GM12864 (cell line): ENCODE measurements at places on chromosomes 6 and 20.

DNA sequence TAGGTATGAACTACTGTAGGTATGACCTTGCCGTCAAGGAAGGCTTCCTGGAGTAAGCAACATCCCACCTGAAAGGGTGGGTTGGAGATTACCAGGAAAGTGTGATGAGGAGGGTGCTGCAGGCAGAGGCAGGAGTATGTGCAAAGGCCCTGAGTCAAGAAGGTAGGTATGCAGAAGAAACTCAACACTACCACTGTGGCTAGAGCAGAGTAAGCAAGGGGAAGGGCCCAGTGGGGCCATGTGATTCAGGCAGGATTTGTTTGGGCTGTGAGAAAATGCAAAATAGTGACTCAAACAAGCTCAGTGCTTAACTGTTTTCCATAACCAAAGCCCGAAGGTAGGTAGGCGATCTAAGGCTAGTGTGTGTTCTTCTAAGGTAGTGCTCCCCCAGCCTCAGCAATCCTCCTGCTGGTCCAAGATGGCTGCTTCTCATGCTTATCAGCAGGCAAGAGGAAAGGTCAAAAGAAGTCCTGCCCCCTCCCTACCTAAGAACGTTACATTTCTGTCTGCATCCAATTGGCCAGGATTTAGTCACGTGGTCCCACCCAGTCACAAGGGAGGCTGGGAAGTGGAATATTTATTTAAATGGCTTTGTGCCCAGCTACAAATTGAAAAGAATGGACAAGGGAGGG, 36.2 kb upstream of the HMGA1 start:
- DNase-seq, result no peak

DNA sequence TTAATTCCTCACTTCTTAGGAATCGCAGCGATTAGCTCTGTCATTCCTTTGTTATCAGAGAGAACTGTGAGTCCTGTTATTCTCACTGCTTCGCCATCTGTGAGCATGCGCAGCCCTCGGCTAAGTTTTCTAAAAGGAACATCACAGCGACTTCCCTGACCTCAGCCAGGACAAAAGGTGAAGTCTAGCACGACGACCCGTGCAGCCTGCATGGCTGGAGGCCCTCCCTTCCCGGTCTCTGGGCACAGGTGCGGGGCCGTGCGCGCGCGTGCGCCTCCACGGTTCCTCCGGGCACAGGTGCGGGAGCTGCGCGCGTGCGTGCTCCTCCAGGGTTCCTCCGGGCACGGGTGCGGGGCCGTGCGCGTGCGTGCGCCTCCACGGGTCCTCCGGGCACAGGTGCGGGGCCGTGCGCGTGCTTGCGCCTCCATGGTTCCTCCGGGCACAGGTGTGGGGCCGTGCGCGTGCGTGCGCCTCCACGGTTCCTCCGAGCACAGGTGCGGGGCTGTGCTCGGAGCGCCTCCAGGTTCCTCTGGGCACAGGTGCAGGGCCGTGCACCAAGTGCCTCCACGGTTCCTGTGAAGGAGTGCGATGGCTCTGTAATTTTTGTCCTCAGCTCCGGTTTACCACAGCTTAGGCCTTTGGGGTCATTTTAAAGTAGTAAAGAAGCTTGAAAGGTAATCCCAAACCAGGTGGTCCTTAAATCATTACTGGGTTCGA, 212.3 kb downstream of the ERMARD start:
- no peak for DNase-seq

DNA sequence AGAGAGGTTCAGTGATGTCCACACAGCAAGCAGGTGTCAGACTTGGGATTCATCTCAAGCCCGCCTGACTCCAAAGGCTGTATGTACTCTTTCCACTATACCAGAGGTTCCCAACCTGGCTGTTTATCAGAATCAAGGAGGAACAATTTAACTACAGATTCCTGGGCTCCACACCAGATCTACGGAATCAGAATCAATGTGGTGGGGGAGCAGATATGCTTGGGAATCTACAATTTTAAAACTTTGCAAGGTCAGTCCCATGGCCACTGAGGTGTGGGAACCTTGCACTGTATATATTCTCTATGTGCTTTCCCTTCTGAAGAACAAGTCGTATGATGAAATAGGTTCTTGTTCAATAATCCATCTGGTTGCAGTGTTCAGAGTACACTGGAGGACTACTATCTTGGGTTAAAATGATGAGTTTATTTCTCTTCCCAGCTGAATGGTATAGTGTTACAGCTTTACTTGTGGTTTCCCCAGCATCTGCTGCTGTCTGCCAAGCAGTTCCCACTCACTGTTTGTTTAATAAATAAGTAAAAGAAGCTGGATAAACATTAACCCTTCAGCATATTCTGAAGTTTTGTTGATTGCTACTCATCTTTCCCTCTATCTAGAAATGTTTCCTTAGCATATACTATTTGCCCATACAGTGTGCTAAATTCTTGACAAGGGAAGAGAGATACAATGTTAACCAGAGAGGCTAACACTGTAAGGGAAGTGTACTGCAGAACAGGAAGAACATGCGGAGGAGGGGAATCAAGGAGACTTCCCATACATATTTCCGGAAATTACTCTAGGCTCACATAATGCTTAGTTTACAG, 9.9 kb downstream of the TTI1 start:
- no peak for DNase-seq

- no peak for DNase-seq
Measured at GRCh38 chr6:13024616-13025015, 303.7 kb downstream of the TBC1D7 start.

DNA sequence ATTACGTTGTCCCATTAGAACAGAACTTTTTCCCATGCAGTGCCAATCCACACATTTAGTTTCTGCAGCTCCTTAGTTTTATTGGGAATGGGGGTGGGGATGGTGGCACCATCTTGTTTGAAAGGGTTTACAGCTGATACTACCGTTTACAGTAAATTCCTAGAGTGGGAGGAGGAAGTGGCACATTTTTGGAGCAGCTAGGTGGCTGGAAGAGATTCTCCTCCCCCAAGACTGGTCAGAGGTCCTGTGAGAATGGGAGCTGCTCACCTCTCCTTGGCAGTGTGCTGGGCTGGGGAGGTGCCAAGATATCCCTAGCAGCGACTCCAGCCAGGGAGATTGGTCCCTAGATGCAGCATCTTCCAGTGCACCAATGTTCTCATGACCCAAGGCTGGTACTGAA, 12.4 kb upstream of the CCN6 start:
- DNase-seq, result no peak

DNA sequence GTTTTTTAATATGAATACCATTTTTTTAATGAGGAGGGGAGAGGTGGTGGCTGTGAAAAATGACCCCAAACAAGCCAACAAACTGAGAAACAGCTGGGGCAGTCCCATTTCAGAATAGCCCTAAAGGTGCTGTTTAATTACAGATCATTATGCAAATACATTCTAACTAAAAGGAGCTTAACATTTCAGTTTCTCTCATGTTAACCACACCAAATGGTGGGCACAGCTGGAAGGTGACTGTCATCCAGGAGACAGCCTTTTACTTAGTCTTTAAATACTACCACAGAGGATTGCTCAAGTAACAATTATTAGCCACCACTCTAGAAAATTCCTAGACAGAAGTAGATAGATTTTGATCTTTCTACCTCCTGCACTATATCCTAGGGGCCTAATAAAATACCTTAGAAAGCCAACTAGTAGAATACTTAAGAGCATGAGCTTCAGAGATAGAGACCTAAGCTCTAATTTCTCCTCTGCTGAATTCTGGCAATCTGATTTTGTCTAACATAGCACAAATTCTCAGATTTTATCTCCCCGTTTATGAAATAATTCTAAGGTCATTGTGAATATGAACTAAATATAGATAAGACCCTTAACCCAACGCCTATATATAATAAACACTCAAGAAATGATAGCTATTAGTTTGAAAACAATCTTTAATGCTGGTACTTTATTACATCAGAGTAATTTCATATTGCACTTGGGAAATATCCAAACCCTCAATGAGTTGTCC, 615.1 kb upstream of the NRSN1 start:
- DNase-seq, result no peak

GRCh38 chr6:67630146-67630545, 1004.9 kb upstream of the ADGRB3 start:
- no peak for DNase-seq

DNA sequence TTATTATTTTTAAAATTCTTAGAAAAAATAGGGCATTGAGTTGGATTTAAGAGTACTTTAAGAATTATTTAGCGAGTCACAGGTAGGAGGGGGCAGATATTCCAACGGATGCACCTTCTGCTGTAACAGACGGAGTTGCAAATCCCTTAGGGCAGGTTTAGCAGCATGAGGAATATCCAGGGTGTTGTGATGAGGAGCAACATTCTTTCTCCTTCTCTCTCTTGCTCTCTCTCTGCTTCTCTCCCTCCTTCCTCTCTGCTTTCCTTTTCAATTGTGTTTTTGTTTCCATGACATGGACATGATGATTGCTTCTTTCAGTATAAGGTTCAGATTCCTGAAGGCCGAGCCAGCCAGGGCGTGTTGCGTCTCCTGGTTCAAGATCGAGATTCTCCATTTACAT, 28.9 kb downstream of the CDH26 start:
- no peak for DNase-seq

GRCh38 chr20:20499439-20499838, 131.5 kb downstream of the INSM1 start:
- DNase-seq, result no peak

DNA sequence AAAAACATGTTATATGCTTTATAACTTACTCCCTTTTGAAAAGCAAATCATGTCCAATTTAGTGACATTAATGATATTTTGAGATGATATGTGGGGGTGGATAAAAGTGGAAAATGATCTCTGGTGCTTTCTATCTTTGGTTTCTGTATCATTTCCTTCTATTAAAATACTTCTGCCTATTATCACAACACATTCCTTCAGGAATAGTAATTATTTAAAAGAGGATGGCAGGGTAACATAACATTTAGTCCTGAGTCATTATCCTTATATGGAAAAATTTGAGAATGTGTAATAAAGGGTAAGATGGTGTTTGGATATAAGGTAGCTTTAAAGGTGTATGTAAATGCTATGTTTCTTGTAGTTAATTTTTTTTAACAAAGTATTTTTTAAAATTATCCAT, 657.7 kb downstream of the PHF3 start:
- no peak for DNase-seq

DNA sequence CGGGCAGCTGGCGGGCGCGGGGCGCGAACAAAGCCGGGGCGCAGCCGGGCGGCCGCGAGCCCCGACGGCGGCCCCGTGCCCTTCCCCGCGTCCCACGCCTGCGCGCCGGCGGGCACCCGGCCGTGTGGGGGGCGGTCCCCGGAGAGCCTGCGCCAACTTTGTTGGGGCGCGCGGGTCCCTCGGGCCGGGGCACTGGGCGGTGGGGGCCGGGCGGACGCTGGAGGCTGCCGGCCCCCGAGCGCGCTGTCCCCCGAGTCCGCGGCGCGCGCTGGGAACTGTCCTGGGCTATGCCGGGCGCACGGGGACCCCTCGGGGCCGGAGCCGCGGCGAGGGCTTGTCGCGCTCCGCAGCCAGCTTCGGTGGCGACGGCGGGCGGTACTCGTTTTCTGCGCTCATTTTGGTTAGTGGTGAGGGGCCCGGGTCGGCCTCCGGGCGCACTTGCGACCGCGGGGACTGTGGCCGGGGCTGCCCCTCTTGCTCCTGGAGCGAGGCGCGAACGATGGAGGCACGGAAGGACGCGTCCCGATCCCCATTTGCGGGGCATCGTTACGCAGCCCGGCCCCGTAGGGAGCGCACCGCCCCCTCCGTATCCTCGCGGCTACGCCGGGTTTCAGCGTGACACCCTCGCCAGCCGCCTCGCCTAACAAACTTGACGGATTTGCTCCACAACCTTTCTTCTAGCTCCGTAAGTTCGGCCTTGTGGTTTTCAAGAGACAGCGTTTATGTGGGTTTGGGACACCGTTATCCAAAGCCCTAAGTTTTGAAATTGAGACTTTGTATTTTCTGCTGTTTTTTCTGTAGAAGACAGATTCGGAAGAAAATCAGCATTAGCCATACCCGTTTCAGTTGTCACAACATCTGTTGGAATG, 622 bp downstream of the SS18L1 start:
- DNase-seq, result no peak

- DNase-seq, result no peak
Measured at GRCh38 chr20:10671919-10672623, 1.7 kb downstream of the JAG1 start.

DNA sequence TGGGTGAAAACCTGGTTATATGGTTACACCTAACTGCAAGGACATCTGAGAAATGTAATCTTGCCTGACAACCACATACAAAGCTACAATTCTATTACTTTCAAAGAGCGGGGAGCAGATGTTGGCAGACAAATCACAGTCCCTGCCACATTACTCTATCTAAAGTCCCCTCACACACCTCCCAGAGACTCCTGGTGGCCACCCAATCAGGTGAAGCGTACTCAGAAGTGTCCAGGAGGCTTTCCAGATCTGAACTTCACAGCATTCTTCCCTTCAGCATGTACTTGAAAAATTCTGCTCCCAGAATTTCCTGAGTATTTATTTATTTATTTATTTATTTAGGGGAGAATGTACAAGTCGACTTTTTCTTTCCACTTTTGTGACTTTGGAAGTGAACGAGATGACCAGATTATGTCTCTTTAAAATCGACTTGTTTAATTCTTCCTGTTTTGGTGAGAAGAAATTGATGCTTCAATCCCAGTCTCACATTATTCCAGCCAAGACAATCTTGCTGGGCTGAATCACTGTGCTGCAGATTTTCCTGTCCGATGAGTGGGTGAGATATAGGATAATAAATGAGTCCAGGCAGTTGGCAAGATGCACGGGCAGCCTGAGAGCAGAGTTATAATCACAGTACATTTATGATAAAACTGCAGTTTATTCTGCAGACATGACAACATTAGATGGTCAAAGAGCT, 46.9 kb upstream of the POPDC3 start:
- no peak for DNase-seq

DNA sequence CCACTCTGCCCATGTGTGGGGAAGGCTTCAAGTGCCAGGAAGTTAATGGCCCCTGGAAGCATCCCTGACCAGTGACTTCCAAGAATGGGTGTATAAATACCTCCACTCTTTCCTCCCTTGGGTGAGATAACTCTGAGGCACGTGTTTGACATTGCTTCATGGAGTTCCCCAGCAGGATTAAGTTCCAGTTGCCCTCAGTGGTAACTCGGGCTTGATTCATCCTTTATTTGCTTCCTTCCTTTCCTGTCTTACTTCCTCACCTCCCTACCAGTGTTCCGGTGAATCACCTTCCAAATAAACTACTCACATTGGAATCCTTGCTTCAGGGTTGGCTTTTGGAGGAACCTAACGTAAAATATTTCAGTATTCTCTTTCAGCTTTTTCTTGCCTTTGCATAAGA, 84.6 kb upstream of the JAG1 start:
- DNase-seq, result no peak

- no peak for DNase-seq
Measured at GRCh38 chr20:43541214-43541613, 17.6 kb upstream of the SGK2 start.
